CD4-positive, alpha-beta T cell treated with Interleukin-6 for 4 hours (primary cell): ENCODE measurements at places on chromosomes 7 and 10.

GRCh38 chr7:109322833-109323232 is 753.2 kb downstream of the DNAJB9 start:
- no peak for DNase-seq

- no peak for DNase-seq
Measured at GRCh38 chr10:89973326-89973725, 271.9 kb downstream of the KIF20B start.

- DNase-seq: no peak
Measured at GRCh38 chr10:9301148-9301547, 1246.7 kb downstream of the GATA3 start.

- peak; percentile 61 for DNase-seq
Measured at GRCh38 chr10:11017570-11018431, at the start of gene CELF2. Gene CELF2, plus strand, starts transcription at chr10:11017872. Its CDS starts 218 bp downstream, at chr10:11018090.

DNA sequence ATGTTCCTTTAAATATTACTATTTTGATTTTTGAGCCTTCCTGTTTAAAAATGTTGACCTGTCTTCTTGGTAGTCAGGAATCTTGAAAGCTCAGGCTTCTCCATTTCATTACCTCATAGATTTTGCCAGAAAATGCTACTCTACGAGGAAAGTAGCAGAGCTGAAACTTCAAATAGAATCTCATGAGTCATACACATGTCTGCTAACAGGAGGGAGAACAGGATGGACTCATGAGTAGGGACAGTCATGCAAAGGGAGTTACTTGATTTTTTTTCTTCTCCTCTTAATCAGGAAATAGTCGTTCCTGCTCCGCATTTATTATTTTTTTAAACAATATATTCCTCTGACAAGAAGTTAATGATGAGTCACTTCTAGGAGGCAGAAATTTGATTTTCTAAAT is 37.0 kb upstream of the MINDY3 start:
- DNase-seq: no peak

- DNase-seq: no peak
Measured at GRCh38 chr7:81498176-81498575, 271.7 kb downstream of the HGF start.

DNA sequence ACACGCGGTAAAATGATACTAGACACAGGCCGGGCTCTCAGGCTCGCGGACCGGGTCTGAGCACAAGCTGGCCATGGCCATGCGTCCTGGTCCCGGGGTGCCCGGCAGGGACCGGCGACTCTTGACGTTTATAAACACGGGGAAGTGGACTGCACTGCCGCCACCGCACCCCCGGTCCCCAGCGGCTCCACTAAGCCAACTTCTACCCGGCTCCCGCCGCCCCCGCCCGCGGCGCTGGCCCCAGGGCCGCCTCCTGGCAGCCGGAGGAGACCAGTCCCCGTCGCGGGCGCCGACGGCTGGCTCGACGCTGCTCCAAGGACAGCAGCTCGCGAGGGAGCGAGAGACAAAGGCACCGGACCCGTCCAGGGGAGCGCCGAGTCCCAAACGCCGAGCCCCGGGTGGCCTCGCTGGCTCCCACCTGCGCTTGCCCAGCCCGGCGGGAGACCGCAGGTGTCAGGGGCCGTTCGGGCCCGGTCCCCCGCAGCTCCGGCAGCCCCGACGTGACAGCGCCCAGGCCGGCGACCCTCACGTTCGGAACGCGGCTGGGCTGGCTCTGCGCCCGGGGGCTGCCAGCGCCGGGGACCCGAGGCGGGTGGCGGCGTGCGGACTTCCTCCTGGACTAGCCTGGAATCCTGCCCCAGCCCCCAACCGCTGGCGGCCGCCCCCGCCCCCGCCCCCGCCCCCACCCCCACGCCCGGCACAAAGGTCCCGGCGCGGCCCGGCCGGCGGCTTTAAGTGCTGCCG is 517 bp downstream of the ITGB1 start:
- DNase-seq: peak; percentile 45
